ENCODE measurements at places on chromosomes 2 and 18.

DNA sequence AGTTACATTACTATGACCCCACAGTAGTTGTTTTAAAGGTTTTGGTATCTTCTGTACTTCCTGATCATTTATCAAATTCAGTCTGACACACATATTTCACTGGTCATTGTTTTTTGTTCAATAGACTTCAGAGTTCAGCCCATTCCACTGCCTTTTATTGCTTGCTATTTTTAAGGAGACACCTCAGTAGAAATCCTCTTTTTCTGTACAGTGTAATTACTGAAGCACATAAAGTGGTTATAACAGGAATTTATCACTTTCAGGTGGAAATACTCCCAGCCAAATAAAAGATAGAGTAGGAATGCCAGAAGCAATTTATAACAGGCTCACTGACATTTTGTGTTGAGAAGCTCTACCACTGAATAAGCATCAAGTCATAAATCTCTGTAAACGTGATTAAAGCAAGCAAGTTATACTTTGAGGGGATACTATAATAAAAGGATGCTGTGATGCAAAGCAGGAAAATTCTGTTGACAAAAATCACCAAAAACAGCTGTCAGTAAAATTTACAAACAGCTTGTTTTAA lies 6.6 kb upstream of the BARD1 start:
- DNase-seq = no peak

DNA sequence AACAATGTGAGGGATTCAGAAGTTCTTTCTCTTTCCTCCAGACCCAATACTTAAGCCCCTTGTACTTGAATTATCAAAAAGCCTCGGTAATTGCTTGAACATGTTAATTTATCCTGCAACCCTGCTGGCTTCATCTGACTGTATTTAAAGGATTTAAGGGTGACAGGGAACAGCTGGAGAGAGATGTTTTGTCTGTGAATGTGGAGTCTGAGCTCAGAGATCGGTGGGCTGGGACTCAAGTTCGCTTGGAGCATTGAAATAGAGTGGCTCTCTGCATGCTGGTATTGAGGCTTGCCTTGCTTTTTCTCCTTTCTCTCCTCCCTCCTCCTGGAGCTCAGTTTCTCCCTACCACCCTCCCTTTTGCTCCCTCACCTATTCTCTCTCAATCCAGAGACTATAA lies 73.6 kb downstream of the BOD1L2 start:
- DNase-seq = no peak

DNA sequence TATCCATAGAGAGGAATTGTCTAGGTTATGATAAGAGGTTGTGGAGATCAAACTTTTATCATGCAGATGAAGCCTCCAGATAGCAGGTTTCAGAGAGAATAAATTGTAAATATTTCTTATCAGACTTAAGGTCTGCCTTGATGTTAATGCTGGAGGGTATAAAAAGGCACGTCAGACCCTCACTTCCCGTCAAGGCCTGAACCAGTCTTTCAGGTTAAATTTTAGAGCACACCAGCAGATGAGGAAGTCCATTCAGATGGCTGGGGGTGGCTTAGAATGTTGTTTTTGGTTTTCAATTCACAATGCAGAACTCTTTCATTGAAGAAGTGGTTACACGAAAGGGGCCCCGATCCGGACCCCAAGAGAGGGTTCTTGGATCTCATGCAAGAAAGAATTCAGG lies 144.4 kb upstream of the FBXO11 start:
- DNase-seq = no peak

DNA sequence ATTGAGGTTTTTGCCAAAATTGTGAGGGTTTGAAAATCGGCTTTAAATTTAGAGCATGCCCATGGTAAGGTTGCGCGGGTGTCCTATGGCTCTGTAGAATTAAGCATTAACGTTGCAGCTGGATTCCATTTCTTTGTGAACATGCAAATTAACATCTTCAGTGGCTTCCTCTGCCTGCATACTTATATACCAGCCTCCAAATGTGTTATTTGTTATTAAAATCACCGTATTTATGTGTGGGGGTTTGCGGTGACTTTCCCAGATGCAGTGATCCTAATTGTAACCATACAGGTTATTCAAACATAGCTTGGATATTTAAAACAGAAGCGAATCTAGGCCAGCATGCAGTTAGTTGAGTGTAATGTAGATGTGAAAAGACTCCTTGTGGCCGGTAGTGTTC lies 80.2 kb downstream of the TGOLN2 start:
- DNase-seq = no peak

- DNase-seq = no peak
Observed at GRCh38 chr2:85157345-85157744, 24.2 kb downstream of the TCF7L1 start.

GRCh38 chr2:19346983-19347618 lies 11.3 kb downstream of the OSR1 start:
- DNase-seq = no peak
